Activated T-helper 17 cell treated with anti-CD3 and anti-CD28 coated beads, Interleukin-2, amount 50 U/mL, for 72 hours (primary cell): ENCODE measurements at places on chromosomes 7 and 10. TPM values are rescaled to one million over a fixed set of nuclear protein-coding genes. Genes with fewer than 3 reads are reported as not detected.

GRCh38 chr7:138565451-138566114 is 105.5 kb downstream of the TRIM24 start:
- H3K36me3 ChIP-seq: peaks cover 96% of the 10 kb centered on the region
- no peak overlapping the region for H3K27ac ChIP-seq
- H3K4me1 ChIP-seq: no peaks in the 10 kb centered on the region

DNA sequence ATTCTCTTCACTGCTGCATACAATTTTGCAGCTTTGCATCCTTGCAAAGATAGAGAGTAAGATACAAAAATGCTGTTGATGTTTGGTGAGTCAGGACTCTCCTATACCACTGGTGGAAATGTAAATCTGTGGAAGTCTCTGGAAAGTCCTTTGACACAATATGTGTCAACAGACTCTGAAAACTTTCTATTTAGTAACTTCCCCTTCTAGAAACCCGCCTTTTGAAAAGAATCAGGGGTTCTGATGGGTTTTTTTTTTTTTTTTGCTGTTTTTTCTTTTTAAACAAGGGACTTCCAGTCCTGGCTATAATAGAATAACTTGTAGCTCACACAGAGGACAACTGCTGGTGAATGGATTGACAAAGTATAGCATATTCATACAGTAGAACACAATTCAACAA is 16.4 kb downstream of the NOD1 start:
- H3K4me1 ChIP-seq: peaks cover 5% of the 10 kb centered on the region
- no peak overlapping the region for H3K27ac ChIP-seq
- H3K4me3 ChIP-seq: no peak overlapping the region
- H3K27me3 ChIP-seq: no peaks in the 10 kb centered on the region

DNA sequence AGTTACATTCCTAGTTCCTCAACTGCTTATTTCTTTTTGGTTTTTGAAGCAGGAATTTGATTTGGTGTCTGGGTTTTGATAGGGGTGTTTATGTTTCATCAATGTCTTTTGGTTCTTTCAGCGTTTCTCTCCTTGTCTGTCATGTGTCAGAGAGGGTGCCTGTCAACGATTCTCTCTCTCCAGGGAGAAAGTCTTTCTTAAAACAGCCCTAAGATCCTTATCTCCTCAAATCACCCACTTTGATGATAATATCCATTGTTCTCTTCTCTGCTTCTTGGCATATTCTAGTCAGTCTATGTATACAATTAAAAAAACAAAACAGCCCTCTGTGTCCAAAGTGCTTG is 77.2 kb downstream of the TCF7L2 start:
- peaks cover 5% of the 10 kb centered on the region for H3K4me1 ChIP-seq
- no peaks in the 10 kb centered on the region for H3K36me3 ChIP-seq
- no peak overlapping the region for H3K4me3 ChIP-seq
- no peak for ATAC-seq
- H3K27me3 ChIP-seq: peaks cover 20% of the 10 kb centered on the region

DNA sequence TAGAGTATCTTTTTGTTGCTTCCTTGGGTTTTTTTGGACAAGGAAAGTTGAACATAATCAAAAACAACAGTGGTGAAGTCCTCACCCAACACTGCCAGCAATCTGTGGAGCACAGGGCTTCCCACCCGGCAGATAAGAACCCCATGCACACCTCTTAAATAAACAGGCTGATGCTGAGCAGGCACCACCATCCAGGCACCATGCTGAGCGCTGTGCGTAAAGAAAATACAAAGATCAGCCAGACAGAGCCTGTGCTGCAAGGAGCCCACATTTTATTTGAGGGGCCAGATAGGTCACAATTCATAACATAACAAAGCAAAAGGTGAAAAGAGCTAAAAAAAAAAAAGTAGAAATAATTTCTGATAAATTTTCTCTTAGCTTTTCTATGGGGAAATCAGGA is 231.2 kb downstream of the PTPRN2 start:
- H3K27ac ChIP-seq: no peak overlapping the region
- no peak for ATAC-seq
- no peaks in the 10 kb centered on the region for H3K36me3 ChIP-seq
- H3K4me3 ChIP-seq: no peak overlapping the region
- peaks cover 13% of the 10 kb centered on the region for H3K27me3 ChIP-seq
- no peaks in the 10 kb centered on the region for H3K4me1 ChIP-seq

DNA sequence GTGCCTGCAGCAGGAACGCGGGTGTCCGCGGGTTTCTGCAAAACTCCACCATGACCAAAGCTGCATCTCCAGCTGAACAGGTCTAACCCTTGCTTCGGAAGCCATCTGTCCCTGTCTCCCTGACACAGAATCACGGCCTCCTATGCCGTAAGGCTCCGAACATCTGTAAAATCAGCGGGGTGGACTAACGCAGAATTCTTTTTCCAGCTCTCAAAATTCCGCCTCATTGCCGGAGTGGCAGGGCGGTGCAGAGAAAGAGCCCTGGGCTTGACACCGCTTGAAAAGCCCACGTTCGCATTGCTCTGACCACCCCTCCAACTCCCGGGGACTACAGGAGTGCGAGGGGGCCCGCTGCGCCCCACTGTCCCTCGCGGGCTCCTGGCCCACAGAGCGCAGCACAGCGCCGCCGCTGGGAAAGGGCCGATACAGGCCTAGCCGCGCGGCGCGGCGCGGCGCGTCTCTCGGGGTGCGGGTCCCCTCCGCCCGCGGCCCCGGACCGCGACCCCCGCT is 409 bp downstream of the DNMBP start:
- no peaks in the 10 kb centered on the region for H3K27me3 ChIP-seq
- H3K27ac ChIP-seq: no peak overlapping the region
- peaks cover 36% of the 10 kb centered on the region for H3K4me1 ChIP-seq

GRCh38 chr7:158586499-158587161 is 993 bp downstream of the PTPRN2 start:
- H3K36me3 ChIP-seq: peaks cover 5% of the 10 kb centered on the region
- H3K4me1 ChIP-seq: no peaks in the 10 kb centered on the region
- no peak for ATAC-seq
- no peak overlapping the region for H3K27ac ChIP-seq
- peaks cover 33% of the 10 kb centered on the region for H3K27me3 ChIP-seq

SPAM1 gene
- not detected for total RNA-seq

HTR7 gene
- total RNA-seq: 0.16 TPM

FUOM gene
- 13.8 TPM for total RNA-seq

MBL2 gene
- total RNA-seq: not detected

COL28A1 gene
- 0.11 TPM for total RNA-seq
